ENCODE measurements at places on chromosomes 12 and 14.

GRCh38 chr14:89730687-89731086, 223.8 kb downstream of the EFCAB11 start:
- no peak for DNase-seq

DNA sequence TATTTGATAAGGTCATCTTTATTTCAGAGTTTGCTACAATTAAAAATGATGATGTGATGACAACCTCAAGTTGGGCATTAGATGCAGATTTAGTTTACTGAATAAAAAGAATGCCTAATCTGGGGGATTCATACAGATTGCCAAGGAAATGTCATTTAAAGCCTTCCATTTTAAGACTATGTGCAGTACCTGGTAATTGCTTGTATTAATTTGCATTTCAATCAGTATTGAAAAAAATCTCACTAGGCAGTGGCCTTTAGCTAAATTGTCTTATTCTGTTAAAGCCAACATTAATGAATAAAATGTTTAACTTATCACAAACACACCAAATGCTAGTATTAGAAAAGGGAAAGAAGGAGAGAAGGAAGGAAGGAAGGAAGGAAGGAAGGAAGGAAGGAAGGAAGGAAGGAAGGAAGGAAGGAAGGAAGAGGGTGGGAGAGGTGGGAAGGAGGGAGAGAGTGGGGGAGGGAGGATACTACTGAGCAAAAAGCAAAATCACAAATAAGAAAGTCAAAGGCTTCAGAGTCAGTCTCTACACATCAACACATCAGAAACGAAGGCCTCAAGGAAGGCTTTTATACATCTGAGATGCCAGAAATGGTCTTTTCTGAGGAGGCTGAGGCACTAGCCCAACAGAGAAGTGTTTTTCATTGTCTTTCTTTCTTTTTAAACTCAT, 271.1 kb upstream of the CLEC14A start:
- DNase-seq = no peak

DNA sequence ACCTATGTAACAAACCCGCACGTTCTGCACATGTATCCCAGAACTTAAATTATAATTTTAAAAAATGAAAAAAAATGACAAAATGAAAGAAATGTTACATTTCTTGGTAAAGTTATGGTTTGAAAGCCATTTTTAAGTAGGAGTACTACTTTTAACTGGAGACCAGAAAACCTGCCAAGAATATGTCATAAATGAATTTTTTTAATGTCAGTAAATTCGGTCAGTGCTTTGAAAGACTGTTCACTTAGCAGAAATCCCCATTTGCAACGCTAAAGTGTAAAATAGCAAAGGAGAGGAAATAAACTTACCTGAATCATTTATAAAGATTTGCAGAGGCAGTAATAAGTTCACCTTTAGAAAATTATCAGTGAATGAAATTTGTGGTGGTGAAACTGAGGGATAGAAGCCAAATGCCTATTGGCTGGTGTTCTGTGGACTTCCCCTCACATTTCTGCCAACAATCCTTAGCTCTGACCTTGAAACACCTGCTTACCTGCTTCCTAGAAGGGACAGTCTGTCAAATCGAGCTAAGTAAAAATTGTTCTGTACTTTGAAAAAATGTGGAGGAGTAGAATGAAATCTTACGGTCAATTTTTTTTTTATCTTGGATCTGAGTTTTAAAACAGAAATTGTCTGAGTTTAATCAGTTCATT, 714.2 kb downstream of the SLC6A15 start:
- no peak for DNase-seq

DNA sequence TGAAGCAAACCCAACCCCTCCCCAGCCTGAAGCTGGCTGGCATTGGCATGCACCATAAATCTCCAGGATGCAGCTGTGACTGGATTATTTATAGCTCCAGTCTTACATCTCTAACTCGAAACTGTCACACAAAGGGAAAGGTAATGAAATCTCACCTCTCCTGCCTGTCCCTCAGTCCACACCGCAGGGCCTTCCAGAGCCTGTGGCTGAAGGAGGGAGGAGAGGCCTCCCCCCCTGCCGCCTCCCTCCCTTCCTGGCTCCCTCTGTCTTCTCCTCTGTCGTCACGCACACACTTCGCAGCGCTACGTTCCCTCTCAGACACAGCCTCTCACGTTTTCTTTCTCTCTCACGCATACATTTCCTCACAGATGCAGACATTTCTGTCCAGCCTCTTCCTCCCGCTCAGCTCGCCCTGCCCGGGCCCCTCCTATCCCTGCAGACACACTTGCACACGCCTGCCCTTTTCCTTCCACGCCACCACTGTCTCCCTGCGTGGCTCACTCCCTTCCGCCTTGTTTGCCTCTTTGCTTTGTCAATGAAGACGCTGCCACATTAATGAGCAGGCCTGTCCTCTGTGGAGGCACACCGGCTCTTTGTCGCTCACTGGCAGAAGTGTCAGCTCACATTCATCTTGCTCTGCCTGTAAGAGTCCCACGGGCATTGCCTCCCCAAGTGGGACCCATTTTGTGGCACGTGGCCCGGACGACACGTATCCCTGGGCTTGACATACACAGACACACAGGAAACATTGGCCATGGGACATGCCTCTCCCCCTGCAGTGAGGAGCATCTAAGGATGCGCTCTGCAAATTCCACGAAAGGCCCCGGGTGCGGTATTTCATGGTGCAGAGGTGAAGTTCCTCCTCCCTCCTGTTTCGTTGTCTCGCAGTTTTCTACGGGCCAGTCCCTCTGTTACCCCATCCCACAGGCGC, 27.9 kb downstream of the IRF2BPL start:
- no peak for DNase-seq

GRCh38 chr12:125069616-125070015, 4.4 kb downstream of the AACS start:
- no peak for DNase-seq

DNA sequence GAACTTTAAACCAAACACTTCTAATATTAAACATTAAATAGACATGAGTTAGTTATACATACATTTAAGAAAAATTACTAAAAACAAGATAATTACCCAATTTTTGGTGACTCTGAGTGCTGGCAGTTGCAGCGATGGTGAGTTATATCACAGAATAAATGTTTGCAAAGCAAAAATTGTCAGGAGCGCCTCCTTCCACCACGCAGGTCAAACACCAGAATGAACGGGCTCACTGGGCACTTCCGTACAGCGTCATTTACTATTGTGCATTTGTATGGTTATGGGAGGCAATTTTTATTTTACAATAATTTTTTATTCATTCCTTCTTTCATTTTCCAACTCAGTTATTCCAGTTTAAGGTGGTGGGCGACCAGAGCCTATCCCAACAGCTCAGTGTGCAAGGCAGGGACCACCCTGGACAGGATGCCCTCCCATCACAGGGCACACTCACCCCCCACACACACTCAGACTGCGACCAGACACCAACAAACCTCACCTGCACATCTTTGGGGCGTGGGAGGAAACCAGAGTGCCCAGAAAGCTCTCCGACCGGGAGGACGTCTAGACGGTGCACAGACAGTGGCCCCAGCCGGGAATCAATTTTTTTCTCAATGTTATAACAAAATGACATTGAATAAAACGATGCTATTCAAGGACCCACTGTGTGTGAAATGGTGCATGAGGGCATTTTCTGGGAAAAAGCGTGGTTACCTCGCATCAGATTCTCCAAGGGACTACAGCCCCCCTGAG, 67.2 kb downstream of the TESC start:
- DNase-seq = no peak

DNA sequence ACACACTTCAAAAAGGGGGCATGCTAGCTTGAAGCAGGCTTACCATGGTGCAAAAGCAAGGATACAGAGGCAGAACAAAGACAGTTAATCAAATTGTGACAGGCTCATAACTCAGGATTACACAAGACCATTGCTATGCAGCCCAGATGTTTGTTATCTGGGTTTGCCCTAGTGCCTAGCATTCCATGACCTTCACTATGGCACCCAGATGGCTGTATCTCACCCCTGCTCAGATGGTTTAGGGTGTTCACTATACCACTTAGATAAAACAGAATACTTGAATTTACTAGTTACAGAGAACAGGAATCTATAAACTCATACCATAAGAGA, 56.2 kb downstream of the SDR9C7 start:
- no peak for DNase-seq

GRCh38 chr12:89968151-89968700, 259.6 kb upstream of the ATP2B1 start:
- DNase-seq = no peak

GRCh38 chr12:125402874-125403789, 337.9 kb downstream of the AACS start:
- DNase-seq = no peak

DNA sequence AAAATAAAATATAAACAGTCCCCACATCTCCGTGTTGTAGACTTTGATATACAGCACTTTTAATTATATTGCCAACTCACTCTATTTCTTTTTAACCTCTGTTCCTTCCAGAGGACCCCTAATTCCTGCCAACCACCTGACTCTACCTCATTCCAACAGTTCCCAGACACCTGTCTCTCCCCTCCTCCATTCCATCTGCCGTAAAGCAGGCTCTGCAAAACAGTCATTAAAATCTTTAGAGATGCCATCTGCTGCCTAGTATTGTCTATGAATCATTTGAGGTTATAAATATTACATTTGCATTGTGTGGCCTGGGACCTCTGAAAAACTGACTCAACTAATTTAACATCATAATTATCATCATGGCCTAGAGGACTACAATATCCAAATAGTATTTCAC, 148.8 kb upstream of the DCN start:
- DNase-seq = no peak

GRCh38 chr12:102374190-102374589, 106.2 kb downstream of the IGF1 start:
- no peak for DNase-seq

- DNase-seq = no peak
Measured at GRCh38 chr12:8911606-8912268, 2.6 kb upstream of the PHC1 start.

- DNase-seq = no peak
Measured at GRCh38 chr12:110639336-110640141, 25.6 kb downstream of the TCTN1 start.

- no peak for DNase-seq
Measured at GRCh38 chr12:11906286-11906935, 164.3 kb upstream of the BCL2L14 start.

DNA sequence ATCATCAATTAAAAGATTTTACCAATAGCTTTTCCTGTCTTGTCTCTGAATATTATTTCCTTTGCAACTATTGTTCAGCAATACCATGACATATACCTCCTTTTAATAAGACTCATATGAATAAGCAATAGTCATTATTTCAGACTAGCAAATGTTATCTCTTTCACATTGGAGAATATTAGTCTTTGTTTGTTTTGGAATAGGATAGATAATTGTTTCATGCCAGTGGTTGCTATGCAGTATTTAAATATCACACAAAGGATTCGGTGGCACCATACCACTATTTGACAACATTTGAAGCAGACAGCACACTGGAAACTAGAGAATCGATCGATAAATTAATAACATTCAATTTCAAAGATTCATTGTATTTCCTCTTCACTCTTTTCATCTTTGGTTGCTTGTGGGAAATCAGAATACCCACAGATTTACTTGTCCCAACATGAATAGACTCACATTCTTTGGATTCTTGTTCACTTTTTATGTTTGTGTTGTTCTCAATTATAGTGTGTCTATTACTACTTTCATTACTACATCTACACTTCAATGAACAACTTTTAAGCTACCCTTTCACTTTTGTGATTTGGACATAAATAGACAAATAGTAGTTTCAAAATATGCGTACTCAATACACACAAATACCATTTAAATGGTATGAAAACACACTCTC, 42.7 kb upstream of the TBPL2 start:
- DNase-seq = no peak

- no peak for DNase-seq
Measured at GRCh38 chr12:124532967-124533366, 34.4 kb downstream of the NCOR2 start.

DNA sequence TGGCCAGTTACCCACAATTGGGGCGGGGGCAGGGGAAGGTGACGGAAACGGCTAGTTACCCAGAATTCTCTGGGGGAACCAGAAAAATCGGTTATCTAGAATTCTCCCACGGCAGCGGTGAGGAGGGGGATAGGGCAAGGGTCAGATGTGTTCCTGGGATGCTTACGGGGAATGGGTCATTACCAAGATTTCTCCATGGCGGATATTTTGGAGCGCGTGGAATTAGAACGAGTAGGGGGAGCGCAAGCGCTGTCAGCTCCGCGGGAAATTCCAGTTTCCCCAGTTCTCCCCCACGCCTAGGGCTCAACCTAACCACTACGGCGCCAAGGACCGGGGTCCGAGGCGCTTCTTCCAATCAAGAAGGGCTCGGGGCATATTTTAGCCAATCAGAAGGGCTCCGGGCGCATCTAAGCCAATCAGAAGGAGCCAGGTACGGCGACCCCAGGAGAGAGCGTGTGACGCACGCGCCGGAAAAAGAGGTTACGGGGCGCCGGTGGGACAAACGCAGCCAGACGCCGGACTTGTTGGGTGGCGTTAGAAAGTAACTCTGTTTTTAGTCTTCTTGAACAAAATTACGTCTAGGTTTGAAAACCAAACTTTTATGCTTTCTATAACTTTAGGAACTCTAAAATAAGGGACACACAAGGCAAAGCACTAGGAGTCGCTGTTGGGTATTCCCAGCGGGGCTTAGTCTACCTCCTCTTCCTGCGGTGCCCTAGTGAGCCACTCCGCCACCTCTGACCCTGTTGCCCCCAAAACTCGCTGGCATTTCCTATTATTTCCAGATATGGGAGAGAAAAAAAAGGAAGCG, at the start of gene PAN2:
Gene PAN2, minus strand, starts transcription at position 322 of the 811 bp plus-strand sequence. CDS start 906 bp downstream, outside the sequence.
- peak; percentile 84 for DNase-seq

GRCh38 chr14:100434033-100434601, 111.0 kb downstream of the SLC25A47 start:
- DNase-seq = no peak

- DNase-seq = no peak
Measured at GRCh38 chr14:28754209-28754985, 12.2 kb upstream of the FOXG1 start.

DNA sequence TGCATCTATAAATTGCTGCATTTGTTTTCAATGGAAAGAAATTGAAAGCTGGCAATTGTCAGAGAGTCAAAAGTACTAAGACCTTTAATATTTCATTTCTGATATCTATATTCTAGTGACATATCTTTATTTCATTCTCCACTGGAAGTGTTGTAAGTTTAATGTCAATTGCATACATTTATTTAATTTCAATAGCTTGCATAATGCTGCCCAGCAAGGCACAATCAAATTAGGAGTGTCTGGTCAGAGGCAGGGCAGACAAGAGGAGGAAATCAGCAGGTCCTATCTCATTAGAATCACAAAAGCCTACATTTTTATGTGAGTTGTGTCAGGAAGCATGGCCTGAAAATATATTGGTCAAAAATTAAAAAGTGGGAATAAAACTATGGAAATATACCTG, 112.9 kb downstream of the TMEM132D start:
- no peak for DNase-seq

GRCh38 chr12:41140117-41140516, 48.0 kb upstream of the PDZRN4 start:
- no peak for DNase-seq
